Astrocyte (in vitro differentiated cells and primary cell): ENCODE measurements at places on chromosomes 16 and 17. TPM values are rescaled to one million over a fixed set of nuclear protein-coding genes. Genes with fewer than 3 reads are reported as not detected.

TEX19 gene
- not detected in 2 replicates for total RNA-seq

GRCh38 chr17:55743103-55743679 is 7.7 kb upstream of the PCTP start:
- peak; percentile 45 for DNase-seq

- DNase-seq, result no peak
Measured at GRCh38 chr17:55237841-55238178, 26.9 kb upstream of the HLF start.

DNA sequence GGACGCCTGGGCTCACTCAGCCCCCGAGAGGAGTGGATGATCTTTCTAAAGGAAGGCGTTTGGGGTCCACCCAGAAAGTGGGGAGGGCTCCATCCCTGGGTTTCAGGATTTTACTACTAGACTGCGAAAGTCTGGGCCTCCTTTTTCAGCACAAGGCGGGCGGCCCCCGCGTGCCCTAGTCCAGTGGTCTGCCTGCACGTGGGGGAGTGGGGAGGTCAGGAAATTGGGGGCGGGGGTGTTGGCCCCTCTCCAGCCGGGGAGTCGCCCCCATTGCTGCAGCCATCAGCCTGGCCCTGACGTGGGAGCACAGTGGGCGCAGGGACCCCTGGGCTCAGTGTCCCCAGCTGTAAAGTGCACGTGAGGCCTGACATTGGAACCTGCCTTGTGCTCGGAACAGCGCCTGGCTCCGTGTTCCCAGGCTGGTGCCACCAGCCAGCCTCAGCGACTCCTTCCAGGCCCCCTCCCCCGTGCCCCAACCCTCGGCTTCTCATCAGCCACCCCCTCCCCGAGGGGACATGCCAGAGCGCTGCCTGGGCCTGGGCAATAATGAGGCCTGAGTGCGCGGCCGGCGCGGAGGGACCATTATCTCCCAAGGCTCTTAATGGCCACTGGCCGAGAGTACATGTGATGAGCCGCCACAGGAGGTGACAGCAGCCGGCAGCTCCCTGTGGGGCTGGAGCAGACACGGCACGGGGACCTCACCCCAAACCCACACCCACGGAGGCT is 2.4 kb upstream of the C1QTNF8 start:
- DNase-seq, result no peak

GRCh38 chr17:1074886-1075605 is 78.1 kb downstream of the TIMM22 start:
- DNase-seq, result no peak

- DNase-seq, result no peak
Measured at GRCh38 chr16:56997931-56998330, 8.6 kb downstream of the NLRC5 start.

GRCh38 chr16:48504216-48504615 is 105.8 kb downstream of the N4BP1 start:
- DNase-seq, result no peak

GRCh38 chr17:9928601-9929333 is 23.7 kb upstream of the RCVRN start:
- DNase-seq, result peak; percentile 64

DNA sequence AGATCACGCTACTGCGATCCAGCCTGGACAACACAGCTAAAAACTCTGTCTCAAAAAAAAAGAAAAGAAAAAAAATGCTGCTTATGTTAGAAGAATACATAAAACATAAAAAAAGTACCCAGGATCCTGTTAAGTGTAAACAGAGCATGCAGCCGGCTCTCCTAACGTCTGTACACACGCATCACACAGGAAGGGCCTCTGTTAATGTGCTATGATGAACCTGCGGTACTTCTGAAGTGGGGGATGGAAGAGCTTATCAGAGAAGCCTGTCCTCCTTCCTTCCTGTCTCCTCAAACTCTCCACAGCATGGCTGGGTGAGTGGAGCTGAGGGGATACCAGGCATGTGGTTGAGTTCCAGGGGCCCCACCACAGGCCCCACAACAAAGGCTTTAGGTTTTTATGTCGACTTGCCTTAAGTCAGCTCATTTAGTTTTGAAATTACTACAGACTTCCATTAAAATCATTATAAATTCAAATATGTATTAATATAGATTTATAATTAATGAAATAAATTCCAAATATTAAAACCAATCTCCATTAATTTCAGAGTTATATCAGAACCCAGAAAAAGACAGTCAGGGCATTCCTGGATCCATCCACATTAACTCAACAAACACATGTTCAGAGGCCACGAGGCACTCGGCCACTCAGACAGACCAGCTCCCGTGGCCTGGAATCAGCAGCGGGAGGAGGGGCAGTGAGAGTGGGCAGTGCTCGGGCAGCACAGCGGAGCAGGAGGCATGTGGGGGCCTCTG is 11.7 kb downstream of the CCDC57 start:
- no peak for DNase-seq

GRCh38 chr16:79261944-79262552 is 338.5 kb downstream of the MAF start:
- no peak for DNase-seq

DNA sequence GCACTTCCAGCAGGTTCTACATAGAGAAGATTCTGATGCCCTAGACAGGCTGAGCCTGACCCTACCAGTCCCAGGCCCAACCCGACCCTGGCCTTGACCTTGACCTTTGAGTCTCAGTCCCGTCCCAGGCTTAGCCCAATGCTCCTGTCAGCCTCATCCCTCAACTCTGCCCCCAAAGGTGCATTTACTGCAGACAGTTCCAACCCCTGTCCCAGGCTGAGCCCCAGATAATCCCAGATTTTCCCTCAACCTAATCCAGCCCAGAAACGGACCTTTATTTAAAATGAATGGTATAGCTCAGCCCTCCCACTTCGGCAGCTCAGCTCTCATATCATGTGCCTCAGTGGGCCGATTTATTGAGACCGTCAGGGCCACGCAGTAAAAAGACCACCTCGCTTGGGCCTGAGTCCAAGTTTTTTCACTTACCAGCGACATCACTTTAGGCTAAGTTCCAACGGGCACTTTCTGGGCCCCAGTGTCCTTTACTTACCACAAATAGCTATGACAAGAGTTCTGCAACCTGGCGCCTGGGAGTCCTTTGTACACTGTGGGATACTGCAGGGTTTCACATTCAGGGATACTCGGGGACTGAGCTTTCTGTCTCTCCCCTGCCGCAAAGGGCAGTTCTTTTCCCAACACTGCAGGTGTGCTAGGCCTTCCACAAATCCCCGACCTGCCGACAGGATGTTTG is 89.5 kb downstream of the WSCD1 start:
- DNase-seq, result no peak

DNA sequence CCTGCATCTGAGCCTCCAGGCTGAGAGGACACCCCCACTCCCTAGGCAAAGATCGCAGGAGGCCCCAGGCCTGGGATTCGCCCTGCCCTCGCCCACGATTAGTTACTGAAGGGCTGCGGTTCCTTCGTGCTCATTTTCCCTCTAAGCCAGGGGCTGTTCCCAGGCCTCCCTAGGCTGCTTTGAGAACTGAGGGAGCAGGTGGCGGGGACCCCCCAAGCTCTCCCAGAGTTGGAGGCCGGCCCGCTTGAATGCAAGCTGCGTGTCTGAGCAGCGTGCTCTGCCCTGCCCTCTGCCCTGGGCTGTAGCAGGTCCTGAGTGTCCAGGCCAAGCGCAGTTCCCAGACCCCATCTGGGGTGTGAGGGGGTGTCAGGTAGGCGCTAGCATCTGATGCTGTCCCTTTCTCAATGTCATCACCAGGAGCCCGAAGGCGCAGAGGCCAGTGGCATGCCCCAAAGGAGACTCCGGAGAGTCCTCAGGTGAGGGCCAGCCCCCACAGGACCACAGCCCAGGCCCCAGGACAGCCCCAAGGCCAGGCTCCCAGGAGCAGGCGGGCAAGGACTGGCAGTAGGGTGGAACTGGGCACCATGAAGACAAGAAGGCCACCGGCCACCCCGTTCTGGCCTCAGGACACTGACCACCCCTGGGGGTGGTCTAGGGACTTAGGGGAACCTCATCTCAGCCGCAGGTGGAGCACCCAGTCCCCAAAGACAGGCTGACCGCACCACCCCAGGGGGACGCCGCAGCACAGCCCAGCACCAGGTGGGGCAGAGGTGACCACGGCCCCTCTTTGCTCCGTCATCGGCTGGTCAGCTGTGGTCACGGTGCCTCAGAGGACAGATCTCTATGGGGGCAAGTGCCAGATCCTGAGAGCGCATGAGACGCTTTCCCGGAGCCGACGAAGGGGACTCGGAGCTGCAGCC is 14.6 kb downstream of the ENDOV start:
- DNase-seq, result no peak

DNA sequence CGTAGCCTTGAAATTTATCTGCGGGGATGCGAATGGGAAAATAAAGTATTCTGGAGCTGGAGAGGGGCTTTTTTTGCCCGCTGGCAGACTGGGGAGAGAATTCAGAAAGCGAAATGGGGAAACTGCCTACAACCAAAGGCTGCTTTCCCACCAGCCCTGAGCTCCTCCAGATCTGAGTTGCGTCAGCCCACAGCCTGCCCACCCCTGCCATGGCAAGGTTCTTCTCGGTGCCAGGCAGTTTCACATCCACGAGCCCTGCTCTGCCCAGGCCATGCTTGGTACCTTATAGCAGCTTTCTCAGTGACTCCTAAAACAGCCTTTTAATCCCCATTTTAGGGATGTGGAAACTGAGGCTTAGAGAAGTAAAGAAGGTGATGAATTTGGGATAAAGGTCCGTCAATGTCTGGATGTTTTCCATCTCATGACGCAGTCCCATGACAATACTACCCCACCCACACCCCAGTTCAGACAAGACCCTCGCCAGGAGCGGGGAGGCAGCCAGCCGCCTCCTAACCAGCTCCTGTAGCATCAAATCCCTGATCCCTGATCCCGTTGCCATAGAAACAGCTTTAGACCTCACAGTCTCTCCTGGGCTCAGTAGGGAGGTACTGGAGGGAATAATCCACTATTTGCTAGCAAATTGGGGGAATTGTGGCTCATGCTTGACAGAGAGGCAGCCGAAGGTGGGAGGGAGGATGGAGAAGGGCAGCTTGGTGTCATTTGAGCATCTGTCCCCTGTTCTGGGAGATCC is 113.5 kb downstream of the MGAT5B start:
- no peak for DNase-seq

DNA sequence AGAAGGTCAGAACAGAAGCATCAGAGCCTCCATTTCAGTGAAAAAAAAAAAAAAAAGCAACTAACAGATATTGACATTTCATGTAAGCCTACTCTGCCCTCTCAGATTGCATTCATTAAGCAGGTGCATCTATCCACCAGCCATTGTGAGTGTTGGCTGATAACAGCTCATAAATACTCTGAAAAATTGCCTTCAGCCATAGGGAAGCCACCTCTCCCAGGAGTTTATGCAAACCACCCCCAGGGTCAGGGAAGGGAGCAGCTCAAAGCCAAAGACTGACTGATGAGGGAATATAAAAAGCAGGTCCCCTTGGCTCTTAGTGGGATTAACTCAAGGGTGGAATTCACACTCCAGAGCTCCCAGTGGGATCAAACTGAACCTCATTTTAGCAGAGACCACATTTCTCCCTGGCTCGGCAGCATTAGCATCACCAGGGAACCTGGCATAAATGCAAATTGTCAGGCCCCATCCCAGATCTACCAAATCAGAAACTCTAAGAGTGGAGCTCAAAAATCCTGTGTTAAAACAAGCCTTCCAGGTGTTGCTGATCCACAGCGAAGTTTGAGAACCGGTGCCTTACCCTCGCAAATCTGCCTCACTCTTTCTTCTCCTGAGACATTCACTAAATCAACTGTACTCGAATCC is 14.2 kb downstream of the APOH start:
- no peak for DNase-seq

GRCh38 chr17:29559640-29560039 is 7.2 kb downstream of the ABHD15 start:
- no peak for DNase-seq

GRCh38 chr17:18194394-18194793 is 10.8 kb downstream of the ALKBH5 start:
- no peak for DNase-seq

DNA sequence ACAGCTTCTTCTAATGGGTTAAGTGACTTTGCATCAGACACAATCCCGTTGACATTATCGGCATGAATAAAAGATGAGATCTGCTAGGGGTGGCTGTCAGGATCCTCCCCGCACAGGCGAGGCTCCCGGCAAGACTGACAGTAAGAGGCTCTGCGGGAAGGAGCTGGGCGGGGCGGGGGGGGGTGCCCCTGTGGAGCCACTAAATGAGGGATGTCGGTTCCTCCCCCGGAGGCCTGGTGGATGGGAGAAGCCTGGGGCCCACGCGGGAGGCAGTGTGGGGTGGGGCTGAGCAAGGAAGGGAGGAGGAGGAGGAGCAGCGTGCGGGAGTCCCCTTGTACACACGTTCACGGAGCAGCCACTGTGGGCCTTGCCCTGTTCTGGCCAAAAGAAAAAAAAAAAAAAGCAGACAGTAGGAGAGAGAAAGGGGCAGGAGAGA is 190.9 kb upstream of the GSE1 start:
- DNase-seq, result no peak

DNA sequence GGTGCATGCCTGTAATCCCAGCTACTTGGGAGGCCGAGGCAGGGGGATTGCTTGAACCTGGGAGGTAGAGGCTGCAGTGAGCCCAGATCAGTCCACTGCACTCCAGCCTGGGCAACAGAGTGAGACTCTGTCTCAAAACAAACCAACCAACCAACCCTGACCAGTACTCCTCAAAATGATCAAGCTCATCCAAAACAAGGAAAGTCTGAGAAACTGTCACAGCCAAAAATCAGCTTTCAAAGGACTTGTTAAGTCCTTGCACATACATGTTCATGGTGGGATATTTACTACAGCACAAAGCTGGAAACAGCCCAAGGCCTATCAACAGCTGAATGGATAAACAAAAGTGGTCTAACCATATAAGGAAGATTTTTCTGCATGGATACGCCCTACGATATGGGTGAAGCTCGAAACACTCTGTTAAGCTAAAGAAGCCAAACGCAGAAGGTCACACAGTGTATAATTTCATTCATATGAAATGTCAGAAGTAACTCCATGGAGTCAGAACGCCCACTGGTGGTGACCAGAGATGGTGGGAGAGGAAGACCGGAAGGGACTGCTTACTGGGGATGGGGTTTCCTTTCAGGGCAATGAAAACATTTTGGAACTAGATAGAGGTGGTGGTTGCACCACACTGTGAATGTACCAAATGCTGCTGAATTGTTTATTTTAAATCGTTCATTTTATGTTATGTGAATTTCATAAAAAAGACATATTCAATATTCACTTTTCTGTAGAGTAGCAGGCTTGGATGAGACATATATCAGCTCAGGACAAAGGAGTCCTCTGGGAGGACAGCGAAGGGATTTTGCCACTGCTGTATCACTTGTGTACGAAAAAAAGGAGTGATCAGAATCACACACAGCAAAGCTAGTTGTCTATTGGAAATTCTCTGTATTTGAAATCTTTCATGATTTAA is 17.7 kb downstream of the CCL17 start:
- DNase-seq, result peak; percentile 29

SLC16A5 gene
- 7.1 and 10.6 TPM in 2 replicates for total RNA-seq

GRCh38 chr16:58218786-58219185 is 20.9 kb upstream of the CSNK2A2 start:
- DNase-seq, result no peak

- DNase-seq, result no peak
Measured at GRCh38 chr16:19524616-19525384, 1.1 kb downstream of the CCP110 start.

- DNase-seq, result no peak
Measured at GRCh38 chr17:75348386-75349012, 57.0 kb downstream of the GRB2 start.
